ENCODE measurements at places on chromosomes 2 and 18.

DNA sequence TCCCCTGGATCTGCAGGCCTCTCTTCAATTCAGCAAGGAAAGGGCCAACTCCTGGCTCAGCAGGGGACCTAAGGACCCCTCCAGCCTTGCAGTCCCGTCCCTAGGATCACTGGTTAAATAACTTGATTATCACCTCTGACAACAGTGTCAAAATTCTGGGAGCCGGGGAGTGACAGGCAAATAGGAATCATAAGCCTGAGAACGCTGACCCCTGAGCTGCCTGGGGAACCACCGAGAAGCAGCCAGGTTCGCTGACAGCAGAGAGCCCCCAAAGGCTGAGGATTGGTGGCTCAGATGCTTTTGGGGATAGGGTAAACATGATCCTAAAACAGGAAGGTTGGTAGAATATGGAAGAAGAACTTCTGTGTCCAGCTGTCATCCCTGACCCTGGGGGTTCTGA is 17.5 kb upstream of the TNS1 start:
- DNase-seq: no peak

- no peak for DNase-seq
Measured at GRCh38 chr2:199677881-199678280, 173.1 kb downstream of the FTCDNL1 start.

GRCh38 chr18:61893309-61893970 is 633 bp upstream of the RNF152 start:
- DNase-seq: peak; percentile 61

DNA sequence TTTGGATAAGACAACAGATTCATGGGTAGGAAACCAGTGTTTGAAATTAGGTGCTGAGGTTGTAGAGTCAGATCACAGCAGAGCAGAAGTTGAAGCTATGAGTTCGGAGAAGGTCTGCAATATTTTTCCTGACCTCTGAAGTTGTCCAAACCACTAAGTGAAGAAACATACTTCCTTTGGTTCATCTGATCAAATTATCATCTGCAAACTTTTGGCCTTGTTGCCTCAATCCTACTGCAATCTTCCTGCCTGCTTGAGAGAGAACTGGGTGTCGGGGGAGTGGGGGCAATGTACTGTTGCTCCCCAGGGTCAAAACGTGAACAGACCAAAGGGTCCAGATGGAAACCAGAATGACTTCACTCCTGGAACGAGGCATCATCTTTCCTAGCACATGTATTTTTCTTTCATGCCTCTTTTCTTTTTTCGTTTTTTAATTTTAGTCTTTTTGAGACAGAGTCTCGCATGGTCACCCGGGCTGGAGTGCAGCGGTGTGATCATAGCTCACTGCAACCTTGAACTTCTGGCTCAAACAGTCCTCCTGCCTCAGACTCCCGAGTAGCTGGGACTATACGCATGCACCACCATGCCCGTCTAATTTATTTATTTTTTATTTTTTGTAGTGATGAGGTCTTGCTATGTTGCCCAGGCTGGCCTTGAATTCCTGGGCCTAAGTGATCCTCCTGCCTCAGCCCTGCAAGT is 42.7 kb downstream of the RAB31 start:
- no peak for DNase-seq

- no peak for DNase-seq
Measured at GRCh38 chr2:236717729-236718128, 148.1 kb downstream of the ACKR3 start.

DNA sequence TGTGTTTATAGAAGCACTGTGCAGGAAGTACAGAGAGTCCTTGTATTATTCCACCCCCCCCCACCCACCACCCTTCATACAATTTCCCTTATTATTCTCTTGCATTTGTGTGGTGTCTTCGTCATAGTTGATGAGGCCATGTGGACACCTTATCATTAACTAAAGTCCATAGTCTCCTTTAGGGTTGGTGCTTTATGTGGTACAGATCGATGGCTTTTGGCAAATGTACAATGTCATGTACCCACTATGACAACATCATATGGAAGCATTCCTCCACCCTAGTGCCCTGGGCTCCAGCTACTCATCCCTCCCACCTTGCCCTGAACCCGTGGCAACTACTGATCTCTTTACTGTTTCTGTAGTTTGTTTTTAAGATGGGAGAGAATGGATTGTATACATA is 93.8 kb upstream of the HDAC4 start:
- DNase-seq: no peak

- DNase-seq: no peak
Measured at GRCh38 chr2:154551649-154552048, 146.8 kb upstream of the KCNJ3 start.

DNA sequence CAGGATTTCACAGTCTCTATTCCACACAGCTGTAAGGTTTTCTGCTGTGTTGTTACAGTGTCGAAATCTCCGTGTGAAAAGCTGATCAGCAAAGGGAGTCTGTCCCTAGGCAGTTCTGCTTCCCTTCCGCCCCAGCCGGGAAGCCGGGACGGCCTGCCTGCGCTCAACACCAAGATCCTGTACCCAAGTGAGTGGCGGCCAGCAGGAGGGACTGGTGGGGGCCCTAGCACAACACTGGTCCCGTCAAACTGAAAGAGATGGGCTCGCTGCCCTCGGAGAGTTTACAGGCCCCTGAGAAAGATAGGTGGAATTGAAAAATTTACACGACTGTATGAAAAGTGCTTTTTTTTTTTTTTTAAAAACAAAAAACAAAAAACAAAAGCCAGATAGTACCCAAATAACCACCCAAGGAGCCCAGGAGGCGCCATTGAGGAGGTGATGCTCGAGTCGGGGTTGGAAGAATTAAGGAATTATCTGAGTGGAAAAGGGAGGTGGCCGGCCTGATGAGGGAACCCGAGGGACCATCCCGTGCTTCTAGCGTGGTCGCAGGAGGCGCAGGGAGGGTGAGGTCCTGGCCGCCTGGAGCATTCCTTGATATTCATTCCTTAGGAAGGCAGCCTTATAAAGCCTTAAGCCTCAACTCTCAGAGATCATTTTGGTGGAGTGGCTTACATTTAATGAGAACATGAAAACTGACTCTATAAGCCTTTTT is 96.7 kb downstream of the DGKD start:
- no peak for DNase-seq

GRCh38 chr2:180651596-180651995 is 328.8 kb upstream of the UBE2E3 start:
- no peak for DNase-seq

GRCh38 chr2:1563084-1563857 is 150.0 kb downstream of the TPO start:
- no peak for DNase-seq

- DNase-seq: no peak
Measured at GRCh38 chr18:6427286-6427685, 12.6 kb upstream of the L3MBTL4 start.

GRCh38 chr2:35870713-35871112 is 484.9 kb upstream of the CRIM1 start:
- DNase-seq: no peak

DNA sequence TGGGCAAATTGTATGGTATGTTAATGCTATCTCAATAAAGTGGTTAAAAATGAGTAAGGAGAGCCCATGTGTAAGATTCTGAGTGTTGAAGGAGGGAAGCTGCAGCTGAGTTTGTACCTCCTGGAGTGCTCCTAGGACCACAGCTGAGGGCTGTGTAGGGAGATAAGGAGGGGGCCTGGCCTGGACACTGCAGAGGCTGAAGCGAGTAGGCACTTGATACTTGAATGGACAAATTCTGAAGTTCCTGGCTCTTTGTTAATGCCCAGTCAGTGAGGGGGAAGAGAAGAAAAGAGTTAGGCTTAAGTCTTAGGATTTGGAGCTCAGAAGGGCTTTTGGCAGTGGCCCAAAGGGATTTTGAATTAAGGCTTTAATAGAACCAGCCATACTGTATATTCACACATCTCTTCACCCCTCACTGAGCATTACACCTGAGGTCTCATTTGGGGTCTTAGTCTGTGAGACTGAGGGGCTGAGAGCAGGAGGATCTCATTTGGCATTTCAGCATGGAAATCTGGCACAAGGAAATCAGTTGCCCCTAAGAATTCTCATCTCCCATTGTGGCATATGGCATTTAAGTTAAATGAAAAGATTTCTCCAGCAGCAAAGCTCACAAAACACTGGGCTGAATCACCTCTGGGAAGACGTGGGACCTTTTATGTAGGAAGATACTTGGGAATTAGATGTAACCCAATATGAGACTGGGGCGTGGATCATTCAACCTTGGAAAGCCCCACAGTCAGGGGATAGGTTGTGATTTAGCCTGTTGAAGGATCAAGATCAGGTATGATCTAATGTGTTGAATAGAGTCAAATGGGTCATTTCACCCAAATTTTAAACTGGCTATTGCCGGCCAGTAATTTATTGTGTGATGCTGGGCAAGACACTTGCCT is 46.8 kb downstream of the LIPG start:
- DNase-seq: no peak

- no peak for DNase-seq
Measured at GRCh38 chr2:167334146-167334742, 446.0 kb downstream of the XIRP2 start.

Data from hippocampal formation (tissue), 2 donors.